ENCODE measurements at places on chromosomes 6 and 20.

- DNase-seq = no peak
These were observed 329.6 kb downstream of the RNGTT start for GRCh38 chr6:88633782-88634181.

DNA sequence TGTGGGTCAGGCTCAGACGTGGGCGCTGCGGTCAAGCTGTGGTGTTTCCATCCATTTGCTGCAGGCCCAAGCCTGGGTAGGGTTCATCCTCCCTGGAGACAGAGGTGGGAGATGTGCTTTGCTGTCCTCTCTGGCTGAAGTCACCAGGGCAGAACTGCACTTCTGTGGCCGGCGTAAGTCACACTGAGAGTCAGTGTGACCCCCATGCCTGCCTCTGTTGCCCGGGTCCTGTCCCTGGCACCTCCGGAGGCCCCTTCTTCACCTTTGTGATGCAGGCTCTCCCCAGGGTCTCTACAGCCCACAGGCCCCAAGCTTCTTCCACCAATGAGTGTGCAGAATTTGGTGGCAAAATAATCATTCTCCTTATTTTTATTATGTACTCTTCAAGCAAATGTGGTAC, 53.8 kb upstream of the DACT2 start:
- DNase-seq = no peak

GRCh38 chr20:17641520-17641964, 40.5 kb downstream of the RRBP1 start:
- no peak for DNase-seq

DNA sequence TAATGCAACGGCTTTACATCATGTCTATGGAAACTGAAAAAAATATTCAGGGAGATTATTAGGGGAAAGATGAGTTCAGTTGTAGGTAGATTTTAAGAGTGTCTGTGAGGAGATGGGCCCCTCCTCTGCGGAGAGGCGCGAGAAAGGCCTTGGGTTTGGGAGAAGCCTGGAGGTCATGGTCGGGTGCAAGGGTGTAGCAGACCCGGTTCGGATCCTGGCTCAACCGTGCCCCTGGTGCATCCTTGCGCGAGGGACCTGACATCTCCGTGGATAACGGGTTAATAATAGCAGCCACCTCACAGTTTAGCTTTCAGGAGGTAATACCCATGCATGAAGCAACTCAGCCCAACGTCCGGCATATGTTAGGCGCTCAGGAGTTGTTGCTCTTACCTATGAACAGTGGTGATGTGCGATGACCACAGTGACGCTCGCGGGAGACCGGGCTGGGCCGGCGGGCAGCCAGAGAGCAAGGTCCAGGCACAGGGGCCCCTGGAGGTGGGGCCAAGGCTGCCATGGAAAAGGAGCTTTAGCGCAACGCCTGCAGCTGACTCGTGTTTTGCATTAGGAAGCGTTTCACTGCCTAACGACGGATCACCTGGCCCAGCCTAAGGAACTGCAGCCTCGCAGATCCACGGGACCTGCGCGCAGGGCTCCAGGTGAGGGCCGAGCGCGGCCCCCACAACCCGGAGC, 146.4 kb upstream of the ARID1B start:
- no peak for DNase-seq

GRCh38 chr6:135081966-135082365, 27.3 kb upstream of the HBS1L start:
- DNase-seq = no peak

- no peak for DNase-seq
These were observed 171.1 kb downstream of the FOXA2 start for GRCh38 chr20:22412977-22413868.

DNA sequence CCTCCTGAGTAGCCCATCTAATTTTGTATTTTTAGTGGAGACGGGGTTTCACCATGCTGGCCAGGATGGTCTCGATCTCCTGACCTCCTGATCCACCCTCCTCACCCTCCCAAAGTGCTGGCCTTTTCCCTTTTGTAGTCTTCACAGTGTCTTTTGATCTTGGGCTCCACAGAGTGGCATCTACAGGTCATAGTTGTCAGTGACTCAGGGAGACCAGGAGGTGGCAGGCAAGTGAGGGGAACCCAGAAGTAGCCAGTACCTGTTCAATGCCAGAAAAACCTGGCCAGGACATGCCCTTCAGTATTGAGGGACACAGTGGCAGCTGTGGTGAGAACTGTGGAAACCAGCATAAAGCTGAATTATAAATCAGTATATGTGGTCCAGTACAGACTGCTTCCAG, 19.6 kb downstream of the RPP21 start:
- DNase-seq = no peak

DNA sequence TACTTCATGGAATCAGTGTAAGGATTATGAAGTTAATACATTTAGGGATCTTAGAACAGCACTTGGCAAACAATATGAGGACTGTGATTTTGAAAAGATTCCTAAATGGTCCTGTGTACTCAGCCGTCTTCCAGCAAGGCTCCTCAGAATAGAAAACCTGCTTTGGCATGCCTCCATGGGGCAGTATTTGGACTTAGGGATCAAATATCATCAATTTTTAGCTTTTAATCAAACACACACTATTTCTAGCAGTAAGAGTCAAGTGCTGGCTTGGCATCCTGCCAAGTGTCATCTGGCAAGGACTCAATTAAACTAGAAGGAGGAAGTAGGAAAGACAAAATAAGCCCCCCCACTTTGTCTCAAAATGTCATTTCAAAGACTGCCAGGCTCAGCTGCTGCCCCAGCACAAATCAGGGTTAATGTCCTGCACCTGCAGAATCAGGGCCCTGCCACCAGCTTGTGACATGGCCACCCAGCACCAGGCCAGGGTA, 40.8 kb downstream of the IYD start:
- DNase-seq = no peak

DNA sequence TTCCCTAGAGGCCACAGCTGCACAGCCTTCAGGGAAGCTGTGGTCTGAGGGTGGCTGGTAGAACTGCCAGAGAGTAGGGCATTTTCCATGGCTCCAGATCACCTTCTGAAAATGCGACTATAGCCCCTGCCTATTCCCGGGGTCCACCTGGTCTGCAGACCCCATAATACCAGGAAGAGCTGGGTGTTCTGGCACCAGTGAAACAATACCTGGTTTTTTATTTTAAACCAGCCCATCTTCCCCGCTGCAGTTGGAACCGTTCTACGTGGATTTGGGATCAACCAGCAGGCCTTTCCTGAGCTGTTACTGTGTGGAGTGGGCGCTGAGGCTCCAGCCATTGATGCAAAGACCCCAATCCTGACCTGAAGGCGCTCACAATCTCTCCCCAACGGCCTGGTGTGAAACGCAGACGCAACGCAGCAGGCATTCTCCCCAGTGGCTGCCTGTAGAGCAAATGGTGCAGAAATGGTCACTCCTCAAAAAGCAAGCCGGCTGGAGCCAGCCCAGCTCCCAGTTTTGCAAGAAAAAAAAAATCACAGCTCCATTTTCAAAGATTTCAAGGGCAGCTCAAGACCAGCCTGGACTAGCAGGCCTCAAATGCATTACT, 11.3 kb downstream of the NPEPL1 start:
- no peak for DNase-seq

DNA sequence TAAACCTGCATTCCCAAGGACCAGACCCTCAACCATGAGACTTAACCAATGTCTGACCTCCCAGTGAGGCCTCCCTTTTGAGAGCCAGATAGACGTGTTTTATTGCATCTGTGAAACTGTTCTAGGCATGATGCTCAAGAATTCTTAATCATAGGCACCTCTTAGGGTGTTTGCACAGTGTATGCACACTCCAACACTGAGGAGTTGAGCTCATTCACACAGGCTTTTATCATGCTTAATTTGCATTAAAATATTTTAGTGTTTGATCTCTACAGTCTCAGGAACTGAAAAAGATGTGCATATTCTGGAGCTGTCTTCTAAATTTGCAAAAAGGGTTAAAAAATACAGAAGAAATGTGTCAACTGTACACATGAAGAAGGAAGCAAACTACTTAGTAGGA, 27.4 kb downstream of the RHAG start:
- no peak for DNase-seq
